ENCODE measurements at places on chromosomes 1 and 21. TPM values are rescaled to one million over a fixed set of nuclear protein-coding genes. Genes with fewer than 3 reads are reported as not detected.

DNA sequence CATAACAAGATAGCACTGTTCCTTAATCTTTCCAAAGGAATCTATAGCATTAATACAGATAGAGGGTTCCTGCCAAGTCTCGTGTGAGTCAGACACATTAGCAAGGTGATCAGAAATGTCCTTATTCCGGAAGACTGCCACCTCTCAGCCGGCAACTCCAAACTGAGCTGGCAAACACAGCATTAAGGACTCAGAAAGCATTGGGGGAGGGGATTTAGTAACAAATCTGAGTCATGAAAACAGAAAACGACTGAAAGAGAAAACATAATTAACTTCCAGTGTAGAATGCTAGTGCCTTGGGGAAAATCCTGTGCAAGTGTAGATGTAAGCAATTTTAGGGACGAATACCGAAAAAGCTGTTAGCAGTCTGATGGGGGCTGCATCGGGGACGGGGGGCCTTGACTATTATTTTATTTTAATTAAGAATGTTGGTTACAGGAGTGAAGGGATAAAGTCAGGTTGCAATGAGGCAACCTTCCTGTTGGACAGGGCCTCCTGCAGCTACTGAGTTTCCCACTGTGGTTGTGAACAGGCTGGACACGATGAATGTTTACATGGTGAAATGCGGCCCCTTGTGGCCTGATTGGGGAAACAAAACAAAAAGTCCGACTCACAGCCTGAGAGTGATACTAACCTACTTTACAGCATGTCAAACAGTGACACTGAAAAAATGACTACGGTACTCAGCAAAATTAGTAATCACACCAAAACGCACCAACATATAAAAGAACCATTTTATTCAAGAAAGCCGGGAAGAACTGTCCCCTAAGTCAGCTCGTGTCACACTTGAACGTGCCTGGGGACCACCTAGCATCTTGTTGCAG is 20.7 kb downstream of the MIS18A start:
- peak; percentile 88 for DNase-seq

- DNase-seq: no peak
Measured at GRCh38 chr1:113899111-113899510, 5.5 kb downstream of the AP4B1 start.

DNA sequence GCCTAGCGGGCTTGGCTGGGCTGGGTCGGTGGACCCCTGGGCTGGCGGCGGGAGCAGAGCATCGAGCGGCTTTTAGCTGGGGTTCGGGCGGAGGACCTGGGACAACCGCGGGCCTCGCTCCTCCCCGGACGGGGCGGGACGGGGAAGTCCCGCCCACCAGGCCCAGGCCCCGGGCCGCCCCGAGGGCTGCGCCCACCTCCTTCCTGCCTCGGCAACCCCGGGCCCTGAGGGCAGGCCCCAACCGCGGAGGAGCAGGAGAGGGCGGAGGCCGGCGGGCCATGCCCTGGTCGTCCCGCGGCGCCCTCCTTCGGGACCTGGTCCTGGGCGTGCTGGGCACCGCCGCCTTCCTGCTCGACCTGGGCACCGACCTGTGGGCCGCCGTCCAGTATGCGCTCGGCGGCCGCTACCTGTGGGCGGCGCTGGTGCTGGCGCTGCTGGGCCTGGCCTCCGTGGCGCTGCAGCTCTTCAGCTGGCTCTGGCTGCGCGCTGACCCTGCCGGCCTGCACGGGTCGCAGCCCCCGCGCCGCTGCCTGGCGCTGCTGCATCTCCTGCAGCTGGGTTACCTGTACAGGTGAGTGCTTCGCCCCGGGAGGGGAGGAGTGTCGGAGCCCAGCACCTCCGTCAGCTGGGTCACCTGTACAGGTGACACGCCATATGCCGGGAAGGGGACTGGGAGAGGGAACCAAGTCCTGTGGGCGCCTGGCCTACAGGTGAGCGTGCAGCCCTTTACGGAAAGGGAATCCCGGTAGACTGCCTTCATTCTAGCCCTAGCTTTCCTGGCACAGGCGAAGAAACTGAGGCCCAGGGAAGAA is at the start of gene XKR8:
Gene XKR8, plus strand, starts transcription at position 182 of the 812 bp plus-strand sequence. Its CDS starts 97 bp downstream, at position 279.
- DNase-seq: peak; percentile 73

Gene PLD5
- 0.02 TPM for polyA plus RNA-seq

Gene CELA2A
- polyA plus RNA-seq: not detected

Gene CNKSR1
- polyA plus RNA-seq: 0.08 TPM

DNA sequence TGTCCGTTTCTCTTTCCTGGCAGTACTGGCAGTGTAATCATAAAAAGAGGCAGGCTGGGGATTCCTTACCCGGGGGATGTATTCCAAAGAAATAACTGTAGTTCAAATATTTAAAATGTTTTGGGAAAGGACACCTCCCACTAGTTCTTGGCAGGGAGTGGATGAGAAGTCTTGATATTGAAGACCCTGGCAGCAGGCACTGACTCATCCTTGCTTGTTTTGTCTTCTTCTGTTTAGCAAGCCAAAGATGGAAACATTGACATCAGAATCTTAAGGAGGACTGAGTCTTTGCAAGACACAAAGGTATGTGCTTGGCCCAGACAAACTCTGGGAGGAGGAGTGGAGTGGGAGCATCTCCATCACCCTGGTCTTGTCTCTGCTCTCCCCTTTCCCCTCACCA is 639 bp downstream of the IL20 start:
- no peak for DNase-seq

GRCh38 chr1:151539321-151540020 is 638 bp upstream of the TUFT1 start:
- DNase-seq: peak; percentile 98

DNA sequence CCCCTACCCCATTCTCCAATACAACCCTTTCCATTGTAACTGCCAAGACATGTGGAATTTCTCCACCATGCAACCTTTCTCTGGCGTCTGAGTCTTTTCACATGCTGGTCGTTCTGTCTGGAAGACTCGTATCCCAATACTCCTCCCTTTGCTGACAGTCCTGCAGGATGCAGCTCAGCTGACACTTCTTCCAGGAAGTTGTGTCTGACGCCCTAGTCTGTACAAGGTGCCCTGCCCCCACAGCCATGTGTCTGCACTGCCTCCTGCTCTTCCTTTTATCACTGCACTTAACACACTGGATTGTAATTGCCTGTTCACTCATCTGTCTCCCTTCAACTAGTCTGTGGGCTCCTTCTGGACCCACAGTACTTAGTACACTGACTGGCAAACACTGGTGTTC is 188.0 kb downstream of the LMX1A start:
- no peak for DNase-seq

Gene KIF2C
- 41.9 TPM for polyA plus RNA-seq

Measured in fibroblast of lung (primary cell).